ENCODE measurements at places on chromosomes 7 and 10.

DNA sequence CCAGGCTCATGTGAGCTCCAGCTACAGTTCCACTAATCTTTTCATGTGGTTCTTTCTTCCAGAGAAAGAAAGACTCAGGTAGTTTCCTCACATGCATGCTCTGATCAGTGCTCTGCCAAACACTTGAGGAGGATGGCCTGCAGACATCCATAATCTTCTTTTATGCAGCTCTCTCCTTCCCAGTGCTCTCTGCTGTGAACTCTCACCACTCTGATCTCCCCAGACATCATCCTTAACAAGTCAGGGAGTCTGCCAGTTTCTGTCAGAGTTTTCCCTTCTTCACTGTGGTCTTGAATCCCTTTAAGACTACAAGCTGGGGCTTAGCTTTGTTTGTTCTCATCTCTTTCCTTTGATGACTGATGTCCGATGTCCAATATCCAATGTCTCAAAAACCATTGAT is 203.4 kb upstream of the PRKCQ start:
- DNase-seq = no peak

DNA sequence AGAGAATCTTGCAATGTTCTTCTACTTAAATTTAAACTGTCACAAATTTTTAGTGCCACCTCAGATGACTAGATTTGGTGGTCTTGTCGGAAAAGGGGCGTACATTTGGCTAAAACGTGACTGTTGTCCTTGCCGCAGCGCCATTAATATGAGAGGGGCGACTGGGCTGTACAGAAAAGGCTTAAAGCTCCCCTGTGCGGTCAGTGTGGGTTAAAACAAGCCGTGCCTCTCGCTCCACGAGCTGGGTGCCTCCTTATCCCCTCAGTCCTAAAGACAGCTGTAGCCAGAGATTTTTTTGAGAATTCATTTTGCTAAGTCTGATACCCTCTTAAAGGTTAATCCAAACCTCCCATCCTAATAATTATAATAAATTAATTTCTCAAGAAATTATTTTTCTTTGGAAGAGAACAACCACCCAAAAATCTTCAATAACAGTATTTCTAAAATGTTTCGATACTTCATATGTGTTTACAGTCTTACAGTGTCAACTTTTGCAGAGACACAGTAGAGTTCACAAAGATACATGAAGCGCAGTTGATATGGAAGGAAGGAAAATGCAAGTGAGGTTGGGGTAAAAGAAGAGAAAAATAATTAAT is 68.6 kb downstream of the C7orf25 start:
- DNase-seq = no peak

DNA sequence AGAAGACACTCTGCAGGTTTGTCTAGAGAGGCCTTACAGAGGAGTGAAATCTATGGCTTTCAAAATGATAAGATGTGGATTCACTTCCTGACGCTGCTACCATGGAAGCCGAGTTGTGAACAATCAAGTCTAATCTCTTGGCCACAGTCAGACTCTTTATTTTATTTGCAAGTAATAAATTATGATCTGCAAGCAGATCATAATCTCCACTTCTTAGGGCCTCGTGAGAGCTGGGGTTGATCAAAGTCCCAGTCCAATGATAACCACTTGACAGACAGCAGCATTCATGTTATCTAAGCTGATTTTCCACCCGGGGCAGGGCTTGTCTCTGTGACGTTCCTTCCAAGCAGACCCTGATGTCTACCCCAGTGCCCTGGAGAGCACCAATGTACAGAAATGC is 776.4 kb upstream of the AUTS2 start:
- no peak for DNase-seq

- DNase-seq = no peak
Measured at GRCh38 chr7:132280335-132280734, 295.9 kb downstream of the PLXNA4 start.

GRCh38 chr7:25303281-25304181 is 75.2 kb upstream of the NPVF start:
- no peak for DNase-seq

DNA sequence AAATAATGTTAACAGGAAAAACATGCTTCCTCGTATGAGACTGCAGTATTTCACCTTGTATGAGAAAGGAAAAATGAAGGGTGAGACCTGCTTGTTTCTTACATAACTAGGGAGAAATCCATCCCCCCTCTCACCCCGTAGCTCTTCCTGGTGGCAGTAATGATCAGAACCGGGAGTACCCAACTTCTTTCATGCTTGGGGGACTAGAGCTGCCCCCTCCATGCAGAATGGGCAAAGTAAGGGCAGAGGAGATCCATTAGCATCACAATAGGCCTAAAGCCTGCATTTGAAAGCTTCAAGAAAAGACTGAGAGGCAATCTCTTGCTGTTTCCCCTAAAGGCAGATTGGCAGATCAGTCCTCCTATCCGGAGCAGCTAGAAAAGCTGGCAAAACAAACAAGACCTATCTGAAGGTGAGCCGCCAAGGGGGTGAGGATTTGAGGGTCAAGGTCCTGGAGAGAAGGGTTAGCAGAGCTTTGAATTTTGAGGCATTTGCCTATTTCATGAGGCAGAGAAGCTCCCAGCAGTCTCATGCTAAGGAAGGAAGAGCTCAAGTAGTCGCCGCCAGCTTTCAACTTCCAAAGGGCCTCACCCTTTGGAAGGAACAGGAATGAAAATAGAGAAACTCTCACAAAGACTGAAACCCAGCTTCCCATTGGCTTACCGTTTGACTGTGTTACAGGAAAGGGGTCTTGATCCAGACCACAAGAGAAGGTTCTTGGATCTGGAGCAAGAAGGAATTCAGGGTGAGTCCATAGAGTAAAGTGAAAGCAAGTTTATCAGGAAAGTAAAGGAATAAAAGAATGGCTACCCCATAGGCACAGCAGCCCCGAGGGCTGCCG is 36.2 kb downstream of the BAG3 start:
- DNase-seq = no peak

GRCh38 chr10:112819231-112819630 is 130.8 kb upstream of the TCF7L2 start:
- no peak for DNase-seq

GRCh38 chr10:110496553-110497437 is 912 bp upstream of the DUSP5 start:
- no peak for DNase-seq

GRCh38 chr10:113297226-113297625 is 255.6 kb upstream of the HABP2 start:
- DNase-seq = no peak

GRCh38 chr10:103498936-103499638 is 5.6 kb downstream of the NEURL1 start:
- DNase-seq = no peak

DNA sequence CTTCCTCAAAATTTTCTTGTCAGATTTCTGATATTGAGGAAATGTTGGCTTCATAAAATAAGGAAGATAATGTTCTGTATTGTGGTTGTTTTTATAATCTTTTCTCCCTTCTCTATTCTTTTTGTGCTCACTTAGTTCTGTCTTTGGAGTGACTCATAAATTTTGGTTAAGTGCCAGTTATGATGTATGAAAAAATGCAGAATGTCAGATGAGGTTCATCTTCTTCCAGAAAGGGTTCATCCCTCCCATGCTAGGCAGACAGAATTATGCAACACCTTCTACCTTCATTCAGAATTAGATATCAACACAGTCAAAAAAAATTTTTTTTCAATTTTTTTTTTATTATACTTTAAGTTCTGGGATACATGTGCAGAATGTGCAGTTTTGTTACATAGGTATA is 36.6 kb upstream of the CYP2C19 start:
- DNase-seq = no peak

- DNase-seq = no peak
Measured at GRCh38 chr10:58570979-58571378, 58.3 kb downstream of the BICC1 start.

Measured in stimulated activated CD8-positive, alpha-beta memory T cell treated with anti-CD3 and anti-CD28 coated beads, Interleukin-7, amount 100 ng/mL, for 1 hour (primary cell).